GM04503 (cell line): ENCODE measurements at places on chromosomes 5 and 9.

DNA sequence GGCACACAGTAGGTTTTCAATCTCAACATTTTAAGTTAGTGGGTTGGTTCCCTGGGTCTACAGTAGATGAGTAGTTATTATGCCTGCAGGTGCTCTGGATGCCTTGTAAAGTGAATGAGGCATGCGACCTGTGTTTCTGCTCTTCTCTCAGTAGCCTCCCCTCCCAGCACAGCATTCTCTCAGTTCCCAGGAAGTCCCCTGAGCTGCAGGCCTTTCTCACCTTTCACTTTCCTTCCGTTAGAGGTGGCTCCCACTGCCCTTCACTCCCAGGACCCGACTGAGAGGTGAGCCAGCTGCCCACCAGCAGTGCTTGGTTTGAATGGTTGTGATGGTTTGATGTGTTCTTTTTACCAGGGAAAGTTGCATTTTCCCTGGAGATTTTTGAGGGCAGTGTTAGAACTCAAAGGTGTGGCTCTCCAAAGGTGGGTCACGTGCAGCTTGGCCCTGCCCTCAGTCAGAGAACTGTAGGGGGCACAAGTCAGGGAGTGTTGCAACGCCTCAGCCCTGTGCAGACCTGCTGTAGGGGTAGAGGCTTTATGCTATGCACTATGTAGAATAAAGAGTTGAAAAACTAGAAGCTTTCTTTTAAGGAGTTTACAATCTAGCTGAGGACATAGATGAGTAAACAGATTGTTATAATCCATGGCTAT is 173.8 kb downstream of the NTRK2 start:
- no peak for DNase-seq

- DNase-seq = no peak
Measured at GRCh38 chr9:120942186-120943001, 15.8 kb upstream of the TRAF1 start.

- DNase-seq = no peak
Measured at GRCh38 chr5:142981886-142982820, 212.0 kb downstream of the ARHGAP26 start.

- no peak for DNase-seq
Measured at GRCh38 chr5:102529447-102529846, 30.6 kb upstream of the SLCO6A1 start.

DNA sequence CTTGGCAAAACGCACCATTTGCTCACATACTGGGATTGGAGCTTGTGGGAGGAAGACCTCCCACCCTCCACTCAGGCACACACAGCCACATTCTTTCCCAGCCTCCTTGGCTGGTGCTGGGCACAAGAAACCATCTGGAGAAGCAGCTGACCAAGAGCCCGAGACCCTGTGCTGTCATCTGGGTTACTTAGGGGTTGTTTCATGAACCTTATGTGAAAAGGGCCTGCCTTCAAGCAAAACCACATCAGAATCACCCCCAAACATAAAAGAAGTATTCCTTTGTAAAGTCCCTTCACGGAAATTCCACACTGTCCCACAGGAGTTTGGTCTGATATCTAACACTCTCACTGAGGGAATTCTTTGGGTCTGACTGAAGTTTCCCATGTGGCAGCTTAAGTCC is 172.1 kb downstream of the NR3C1 start:
- DNase-seq = no peak

GRCh38 chr9:24073666-24074065 is 247.6 kb upstream of the ELAVL2 start:
- DNase-seq = no peak

DNA sequence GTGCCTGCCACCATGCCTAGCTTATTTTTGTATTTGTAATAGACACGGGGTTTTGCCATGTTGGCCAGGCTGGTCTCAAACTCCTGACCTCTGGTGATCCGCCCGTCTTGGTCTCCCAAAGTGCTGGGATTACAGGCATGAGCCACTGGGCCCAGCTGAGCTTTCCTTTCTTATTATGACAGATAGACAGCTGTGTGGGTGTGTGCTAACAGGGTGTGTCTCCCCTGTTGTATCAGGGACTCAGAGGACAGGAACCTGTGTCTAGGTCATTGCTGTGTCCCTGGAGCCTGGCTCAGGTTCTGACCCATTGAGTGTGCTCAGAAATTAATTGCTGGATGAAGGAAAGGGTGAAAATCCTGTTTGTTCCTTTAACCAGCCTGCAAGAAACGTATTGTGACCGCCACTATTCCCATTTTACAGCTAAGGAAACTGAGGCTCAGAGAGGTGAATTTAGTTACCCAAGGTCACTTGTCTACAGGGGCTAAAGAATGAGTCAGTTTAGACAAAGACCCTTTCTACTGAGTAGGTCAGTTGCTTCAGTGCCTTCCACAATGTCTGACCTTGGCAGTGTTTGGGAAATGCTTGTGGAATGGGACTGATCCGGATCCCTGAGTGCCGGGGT is 16.8 kb downstream of the NCS1 start:
- no peak for DNase-seq

GRCh38 chr5:62281411-62281810 is 24.6 kb upstream of the KIF2A start:
- DNase-seq = no peak

DNA sequence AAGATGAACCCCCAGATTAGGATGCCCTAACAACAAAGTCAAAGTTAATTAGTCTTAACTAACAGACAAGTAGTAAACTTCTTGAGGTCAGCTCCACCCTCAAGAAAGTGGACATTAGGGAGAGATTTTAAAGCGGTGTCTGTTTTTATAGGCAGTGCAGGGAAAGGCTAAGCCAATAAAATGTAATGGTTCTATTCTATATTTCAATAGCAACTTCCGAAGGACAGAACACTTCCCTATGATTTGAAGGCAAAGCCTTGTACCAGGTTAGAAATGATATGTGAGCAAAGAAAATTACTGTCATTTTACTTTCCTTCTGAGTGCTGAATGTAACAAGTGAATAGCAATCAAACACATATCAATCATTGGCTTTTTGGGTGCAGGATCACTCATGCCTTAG is 455.2 kb downstream of the ISL1 start:
- no peak for DNase-seq

GRCh38 chr5:80055491-80056170 is 20.5 kb downstream of the THBS4 start:
- DNase-seq = no peak

DNA sequence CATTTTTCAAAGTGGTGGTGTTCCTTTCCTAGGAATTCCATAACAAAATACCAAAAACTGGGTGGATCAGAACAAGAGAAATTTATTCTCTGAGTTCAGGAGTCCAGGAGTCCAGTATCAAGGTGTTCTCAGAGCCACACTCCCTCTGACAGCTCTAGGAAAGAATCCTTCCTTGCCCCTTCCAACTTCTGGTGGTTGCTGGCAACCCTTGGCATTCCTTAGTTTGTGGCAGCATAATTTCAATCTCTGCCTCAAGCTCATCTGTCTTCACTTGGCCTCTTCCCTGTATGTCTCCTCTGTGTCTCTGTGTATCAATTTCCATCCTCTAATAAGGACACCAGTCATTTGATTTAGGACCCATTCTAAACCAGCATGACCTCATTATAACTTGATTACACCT is 243.7 kb downstream of the MPDZ start:
- DNase-seq = no peak

DNA sequence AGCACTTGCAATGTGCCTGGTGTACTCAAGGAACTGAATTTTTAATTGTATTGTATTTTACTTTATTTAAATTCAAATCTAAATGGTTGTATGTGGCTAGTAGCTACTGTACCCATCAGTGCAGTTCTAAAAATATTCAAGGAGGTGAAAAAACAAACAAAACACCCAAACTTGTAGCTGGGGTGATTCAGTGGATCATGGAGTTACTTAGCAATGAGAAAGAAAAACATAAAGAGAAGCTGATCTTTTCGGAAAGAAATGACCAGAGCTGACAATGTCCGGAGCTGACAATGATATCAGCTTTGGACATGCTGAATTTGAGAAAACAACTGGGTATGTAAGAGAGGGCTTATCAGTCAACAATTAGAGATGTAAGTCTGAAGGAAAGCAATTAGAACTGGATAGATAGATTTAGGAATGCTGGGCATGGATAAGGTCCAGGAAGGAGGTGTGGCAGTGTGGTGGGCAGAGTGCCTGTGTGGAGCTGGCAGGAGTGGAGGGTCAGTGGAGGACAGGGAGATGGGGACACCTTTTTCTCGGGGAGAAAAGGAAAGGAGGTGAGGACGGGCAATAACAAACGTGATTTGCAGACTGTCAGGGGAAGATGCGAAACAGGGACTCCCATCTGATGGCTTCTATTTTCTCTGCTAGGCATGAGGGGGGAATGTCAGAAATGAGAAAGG is 113.2 kb downstream of the DCP2 start:
- peak; percentile 18 for DNase-seq

- no peak for DNase-seq
Measured at GRCh38 chr9:27453860-27454553, 70.1 kb upstream of the IFNK start.

DNA sequence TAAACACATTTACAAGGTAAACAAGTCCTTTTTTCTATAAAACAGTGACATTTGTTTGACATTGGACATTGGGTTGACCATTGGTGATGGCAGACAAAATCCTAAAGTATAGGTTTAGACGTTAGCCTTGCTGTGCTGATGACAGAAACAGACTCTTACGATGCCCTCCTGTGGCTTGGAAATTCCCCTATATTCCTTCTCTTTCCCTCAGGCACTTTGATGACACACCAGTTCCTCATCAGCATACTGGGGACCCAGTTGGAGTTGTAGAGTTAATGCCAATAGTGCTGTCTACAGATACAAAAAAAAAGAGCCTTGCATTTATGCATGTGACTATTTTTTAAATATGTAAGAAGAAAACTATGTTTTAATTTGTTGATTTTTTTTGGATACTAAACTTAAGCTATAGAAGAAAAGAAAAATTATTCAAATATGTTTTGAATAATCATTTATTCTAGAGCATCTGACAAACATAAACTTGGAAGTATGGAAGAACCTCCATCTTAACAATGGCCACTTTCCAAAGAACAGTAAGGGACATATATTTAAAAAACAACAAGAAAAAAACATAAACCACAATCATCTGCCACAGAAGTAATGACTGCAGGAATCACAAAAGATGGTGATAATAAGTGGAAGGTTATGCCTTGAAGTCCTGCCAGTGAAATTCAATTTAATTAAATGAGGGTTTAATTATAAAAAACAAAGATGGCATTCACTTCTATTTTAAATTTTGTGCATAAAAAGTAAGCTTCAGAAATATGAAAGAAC is 75.6 kb upstream of the SNCAIP start:
- no peak for DNase-seq

DNA sequence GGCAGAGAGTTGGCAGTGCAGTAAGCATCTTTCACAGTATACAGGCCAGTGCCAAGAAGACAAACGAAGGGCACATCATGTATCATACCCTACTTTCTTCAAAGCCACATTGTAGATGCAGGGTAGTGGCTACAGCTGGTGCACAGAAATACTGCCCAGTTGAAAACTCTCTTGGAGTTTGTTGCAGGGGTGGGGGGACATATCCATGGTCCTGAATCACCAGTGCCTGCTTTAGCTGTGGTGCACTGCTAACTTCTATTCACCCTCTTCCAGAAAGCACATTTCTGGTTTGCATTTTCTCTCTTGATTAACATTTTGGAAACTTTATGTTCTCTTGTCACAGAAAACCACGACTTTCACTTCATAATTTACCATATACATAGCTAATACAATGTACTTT is 196.6 kb downstream of the PAPPA start:
- no peak for DNase-seq

GRCh38 chr5:150394912-150395687 is 17.6 kb downstream of the CD74 start:
- no peak for DNase-seq

- DNase-seq = no peak
Measured at GRCh38 chr5:1784197-1785050, 15.2 kb downstream of the MRPL36 start.

GRCh38 chr9:93891050-93891449 is 64.1 kb downstream of the BARX1 start:
- no peak for DNase-seq

- no peak for DNase-seq
Measured at GRCh38 chr9:110942522-110942921, 95.7 kb downstream of the LPAR1 start.

DNA sequence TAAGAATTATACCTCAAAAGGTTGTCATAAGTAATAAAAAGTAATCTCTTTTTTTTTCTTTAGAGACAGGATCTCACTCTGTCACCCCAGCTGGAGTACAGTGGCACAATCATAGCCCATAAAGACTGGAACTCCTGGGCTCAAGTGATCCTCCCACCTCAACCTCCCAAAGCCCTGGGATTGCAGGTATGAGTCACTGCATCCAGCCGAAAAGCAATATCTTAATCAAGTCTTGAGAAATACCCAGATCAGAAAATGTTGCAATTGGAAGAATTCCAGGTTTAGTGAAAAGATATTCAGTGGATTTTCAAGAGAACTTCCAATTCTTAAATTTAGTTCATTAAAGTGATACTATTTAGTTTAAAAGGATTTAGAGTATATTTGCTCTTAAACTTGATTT is 40.9 kb upstream of the IDNK start:
- no peak for DNase-seq

GRCh38 chr9:81619353-81620001 is 69.9 kb downstream of the TLE1 start:
- DNase-seq = peak; percentile 72

DNA sequence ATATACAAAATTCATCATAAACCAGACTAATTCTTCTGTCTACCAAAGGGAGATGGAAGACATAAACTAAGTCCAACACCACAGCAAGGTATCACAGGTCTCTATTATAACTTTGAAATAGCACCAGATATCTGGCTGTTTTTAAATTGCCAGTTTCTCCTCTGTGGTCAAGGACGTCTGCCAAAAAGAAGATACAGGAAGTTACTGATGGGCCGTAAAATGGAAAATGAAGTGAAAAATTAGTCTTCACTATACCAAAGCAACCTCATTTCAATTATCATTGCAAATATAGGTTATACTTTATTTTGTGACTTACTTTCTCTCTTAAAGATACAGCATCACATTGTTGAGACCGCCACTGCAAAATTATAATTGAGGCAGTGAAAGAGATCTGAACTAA is 225.5 kb downstream of the NDUFS4 start:
- no peak for DNase-seq

- no peak for DNase-seq
Measured at GRCh38 chr5:27708534-27708933, 670.1 kb upstream of the CDH9 start.

DNA sequence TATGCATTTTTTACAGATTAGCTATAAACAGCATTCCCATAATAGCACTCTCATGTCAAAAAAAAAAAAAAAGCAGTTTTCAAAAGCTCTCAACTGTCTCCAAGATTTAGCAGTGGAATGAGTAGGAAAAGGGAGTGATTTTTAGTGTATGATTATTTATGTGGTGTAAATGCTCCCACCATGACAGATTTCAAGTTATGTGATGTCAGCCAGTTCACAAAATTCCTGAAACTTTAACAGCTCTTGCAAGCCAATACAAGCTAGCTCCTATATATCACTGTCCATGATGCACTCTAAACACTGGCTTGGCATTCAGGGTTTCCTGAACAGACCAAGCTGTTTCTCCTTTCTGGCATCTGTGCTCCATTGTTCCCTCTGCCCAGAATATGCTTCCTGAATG is 7.9 kb upstream of the ANKDD1B start:
- DNase-seq = peak; percentile 57

- DNase-seq = no peak
Measured at GRCh38 chr5:118818604-118819003, 169.7 kb downstream of the DTWD2 start.

- no peak for DNase-seq
Measured at GRCh38 chr5:150164211-150164980, 2.2 kb upstream of the CDX1 start.
